ENCODE measurements at places on chromosomes 1 and 21. TPM values are rescaled to one million over a fixed set of nuclear protein-coding genes. Genes with fewer than 3 reads are reported as not detected.

SRP9 gene
- 274 TPM for total RNA-seq

TMEM82 gene
- not detected for total RNA-seq

DDAH1 gene
- 59.5 TPM for total RNA-seq

FOXD2 gene
- 0.25 TPM for total RNA-seq

PLA2G2D gene
- not detected for total RNA-seq

COL6A1 gene
- 50.9 TPM for total RNA-seq

ERG gene
- 1.2 TPM for total RNA-seq

CBR1 gene
- 15.0 TPM for total RNA-seq

IL20 gene
- not detected for total RNA-seq

PKLR gene
- total RNA-seq: 0.49 TPM

RNPC3 gene
- 24.3 TPM for total RNA-seq

MAP1LC3C gene
- 0.25 TPM for total RNA-seq

DIO1 gene
- not detected for total RNA-seq

GPR52 gene
- 1.7 TPM for total RNA-seq

CSF3R gene
- total RNA-seq: 2.0 TPM

PLEKHN1 gene
- not detected for total RNA-seq

SDHB gene
- total RNA-seq: 61.5 TPM

MYOM3 gene
- under 0.01 TPM for total RNA-seq

SNX27 gene
- total RNA-seq: 62.2 TPM

GBP5 gene
- 0.25 TPM for total RNA-seq

SEMA6C gene
- 24.8 TPM for total RNA-seq

TAS1R1 gene
- not detected for total RNA-seq

CFAP107 gene
- total RNA-seq: not detected

KCNA3 gene
- total RNA-seq: 20.2 TPM

AVPR1B gene
- not detected for total RNA-seq

PITHD1 gene
- total RNA-seq: 55.6 TPM

EPHB2 gene
- total RNA-seq: 31.0 TPM

All from temporal lobe (tissue), 4 donors.